ENCODE measurements at places on chromosomes 5 and 9.

DNA sequence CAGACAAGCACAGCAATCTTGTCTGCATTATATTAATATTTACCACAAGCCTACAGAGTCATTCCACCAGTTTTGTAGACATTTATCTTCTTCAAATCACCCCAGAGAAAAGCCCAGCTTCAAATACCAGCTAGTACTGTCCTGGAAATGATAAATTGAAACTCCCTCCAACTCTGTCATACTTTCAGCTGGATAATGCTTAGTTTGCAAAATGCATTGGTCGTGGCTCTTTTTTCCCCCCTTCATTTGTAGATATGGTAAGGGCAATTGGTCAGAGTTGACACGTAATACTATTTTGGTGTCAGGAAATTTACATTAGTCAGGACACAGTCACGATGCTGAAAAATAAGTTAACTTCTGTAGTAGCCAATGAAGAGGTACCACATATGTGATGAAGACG, 21.2 kb downstream of the HMHB1 start:
- no peak for DNase-seq

- DNase-seq: no peak
Measured at GRCh38 chr5:139812836-139813805, 17.5 kb downstream of the PSD2 start.

DNA sequence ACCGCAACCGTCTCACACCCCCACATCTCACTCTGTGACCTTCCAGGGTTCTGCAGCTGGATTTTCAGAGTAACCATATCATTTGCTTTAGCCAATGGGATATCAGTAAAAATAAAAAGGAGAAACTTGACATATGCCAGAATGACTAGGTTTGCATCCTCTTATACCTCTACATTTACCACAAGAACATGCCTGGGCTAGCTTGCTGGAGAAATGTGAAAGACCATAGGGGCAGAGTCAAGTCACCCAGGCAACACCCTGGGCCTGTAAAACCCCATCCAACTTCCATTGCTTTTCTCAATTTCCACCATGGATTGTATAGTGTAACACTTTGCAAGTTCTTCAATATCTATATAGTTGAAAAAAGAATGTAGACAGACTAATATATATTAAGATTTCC, 731.1 kb downstream of the PTPRD start:
- no peak for DNase-seq

DNA sequence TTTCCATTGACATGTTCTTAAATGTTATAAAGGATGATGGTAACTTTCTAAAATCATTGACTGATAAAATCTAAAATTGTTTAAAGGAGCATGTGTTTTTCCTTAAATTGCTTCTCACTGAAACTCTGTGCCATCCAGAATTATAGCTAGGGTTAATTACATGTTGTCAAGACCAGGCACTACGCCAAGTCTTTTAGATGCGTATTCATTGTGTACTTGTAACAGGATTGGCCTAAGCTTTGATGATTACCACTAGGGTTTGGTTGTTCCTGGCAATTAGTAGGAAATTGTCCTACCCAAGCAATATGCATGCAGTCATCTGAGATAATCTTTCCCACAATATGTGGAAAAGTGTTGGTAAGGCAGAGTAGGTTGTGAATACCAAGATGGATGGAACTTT, 43.8 kb downstream of the PRKACG start:
- no peak for DNase-seq

GRCh38 chr5:173331956-173332479, 3.8 kb upstream of the STC2 start:
- no peak for DNase-seq

GRCh38 chr9:69076550-69076949, 41.0 kb downstream of the FXN start:
- DNase-seq: no peak

DNA sequence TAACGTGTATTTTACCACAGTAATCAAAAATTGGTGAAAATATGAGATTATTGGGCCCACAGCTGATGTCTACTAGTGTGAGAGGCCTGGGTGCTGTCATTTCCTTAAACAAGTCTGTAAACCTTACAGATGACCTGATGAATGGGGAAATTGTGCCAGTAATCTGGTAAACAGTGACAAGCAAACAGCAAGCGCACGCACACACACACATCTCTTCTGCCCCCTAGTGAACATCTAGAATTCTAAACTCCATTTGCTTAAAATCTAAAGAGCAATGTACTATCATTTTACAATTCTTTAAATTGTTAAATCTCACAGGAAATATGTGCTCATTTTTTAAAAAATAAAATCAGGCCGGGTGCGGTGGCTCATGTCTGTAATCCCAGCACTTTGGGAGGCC, 7.5 kb upstream of the RAPGEF1 start:
- no peak for DNase-seq

DNA sequence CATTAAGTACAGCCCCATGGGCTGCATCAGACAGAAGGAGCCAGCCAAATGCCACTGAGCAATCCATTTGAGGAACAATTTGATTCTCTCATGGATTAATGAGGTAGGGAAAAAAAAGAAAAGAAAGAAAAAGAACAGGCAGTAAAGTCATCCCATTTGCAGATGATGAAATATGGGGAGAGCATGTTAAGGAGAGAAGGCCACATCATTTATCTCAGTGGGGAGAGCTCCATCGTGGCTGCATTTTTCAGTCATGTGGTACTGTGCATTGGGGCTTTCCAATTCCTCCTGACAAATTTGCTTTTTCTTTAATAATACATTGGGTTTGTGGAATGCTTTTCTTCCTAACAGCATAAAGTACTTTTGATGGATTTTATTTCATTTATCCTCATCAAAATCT, 375.2 kb upstream of the TLE4 start:
- DNase-seq: no peak

DNA sequence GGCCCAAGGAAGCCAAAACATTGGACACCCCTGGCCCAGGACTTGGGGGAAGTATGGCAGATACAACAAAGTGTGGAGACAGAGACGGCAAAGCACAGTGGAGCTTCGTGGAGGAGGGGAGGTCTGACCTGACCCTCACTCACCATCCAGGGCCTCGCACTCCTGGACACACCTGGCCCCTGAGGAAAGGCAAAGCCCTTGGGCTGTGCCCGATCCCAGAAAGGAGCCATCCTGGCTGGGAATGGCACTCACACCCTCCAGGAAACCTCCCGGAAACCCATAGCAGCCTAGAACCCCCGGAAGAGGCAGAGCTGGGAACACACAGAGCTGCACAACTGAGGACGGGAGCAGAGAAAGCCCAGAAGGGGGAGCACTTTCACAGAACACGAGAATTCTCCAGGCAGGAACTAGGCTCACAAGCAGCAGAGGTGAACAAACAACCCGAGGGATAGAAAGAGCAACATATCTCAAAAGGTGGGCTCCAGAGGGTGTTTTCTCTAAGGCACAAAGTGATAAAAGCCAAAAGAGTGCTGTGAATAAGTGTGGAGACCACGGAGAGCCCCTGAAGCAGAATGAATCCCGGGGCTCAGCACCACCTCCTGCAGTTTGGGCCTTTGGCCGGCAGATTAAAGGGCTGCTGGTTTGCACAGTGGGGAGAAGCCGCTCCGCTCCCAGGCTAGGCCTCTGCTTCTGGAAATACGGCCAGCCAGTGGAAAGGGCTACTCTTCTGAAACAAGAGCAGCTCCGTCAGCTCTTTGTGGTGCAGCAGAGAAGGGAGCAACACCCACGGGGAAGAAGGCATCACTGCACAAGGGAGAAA, 108.2 kb downstream of the UBE2R2 start:
- no peak for DNase-seq
